ENCODE measurements at places on chromosomes 2 and 18. TPM values are rescaled to one million over a fixed set of nuclear protein-coding genes. Genes with fewer than 3 reads are reported as not detected.

The C2orf81 gene
- total RNA-seq = 7.6 TPM

The SPR gene
- total RNA-seq = 16.3 TPM

The CCL20 gene
- total RNA-seq = not detected

The SNRNP27 gene
- 128 TPM for total RNA-seq

The SERPINB11 gene
- not detected for total RNA-seq

The IL1F10 gene
- total RNA-seq = not detected

The CYP27A1 gene
- total RNA-seq = 63.1 TPM

The SOX11 gene
- total RNA-seq = 40.7 TPM

The NUP35 gene
- total RNA-seq = 7.8 TPM

The FAM136A gene
- total RNA-seq = 70.8 TPM

The TXNDC2 gene
- total RNA-seq = not detected

The CCDC74B gene
- 17.0 TPM for total RNA-seq

The CPLX4 gene
- not detected for total RNA-seq

The ALLC gene
- total RNA-seq = not detected

The RAB17 gene
- 4.7 TPM for total RNA-seq

The LTBP1 gene
- total RNA-seq = 423 TPM

The CREG2 gene
- total RNA-seq = 4.3 TPM

The RUFY4 gene
- not detected for total RNA-seq

The CHN1 gene
- total RNA-seq = 64.3 TPM

The FIGN gene
- total RNA-seq = 23.1 TPM

The ARHGAP25 gene
- total RNA-seq = 3.0 TPM

The FAM124B gene
- 0.30 TPM for total RNA-seq

The EFHD1 gene
- 8.0 TPM for total RNA-seq

The FSHR gene
- total RNA-seq = 0.95 TPM

The ANKRD62 gene
- not detected for total RNA-seq

The IRS1 gene
- 18.5 TPM for total RNA-seq

The CRACDL gene
- 0.04 TPM for total RNA-seq

The TUBA4B gene
- total RNA-seq = not detected

The HOXD3 gene
- 0.12 TPM for total RNA-seq

The MAP3K19 gene
- total RNA-seq = not detected

The FABP1 gene
- total RNA-seq = not detected

The APCDD1 gene
- 32.8 TPM for total RNA-seq

The STEAP3 gene
- total RNA-seq = 3.8 TPM

The RBKS gene
- 4.1 TPM for total RNA-seq

The MRO gene
- total RNA-seq = not detected

The COL3A1 gene
- total RNA-seq = 216 TPM

The PCARE gene
- 0.49 TPM for total RNA-seq

The NFE2L2 gene
- total RNA-seq = 70.0 TPM

The EVX2 gene
- 0.11 TPM for total RNA-seq

The SKOR2 gene
- total RNA-seq = not detected

The ACMSD gene
- not detected for total RNA-seq

The ZBTB7C gene
- 6.2 TPM for total RNA-seq

The ACVR1C gene
- total RNA-seq = 0.04 TPM

The TMEM37 gene
- 1.5 TPM for total RNA-seq

The CCBE1 gene
- 1.8 TPM for total RNA-seq

The IGFBP5 gene
- 132 TPM for total RNA-seq

The CCDC178 gene
- not detected for total RNA-seq

The SCYGR4 gene
- total RNA-seq = not detected

The SERPINB2 gene
- total RNA-seq = not detected

The CHRNG gene
- not detected for total RNA-seq

The COLEC12 gene
- 61.1 TPM for total RNA-seq

The TLX2 gene
- not detected for total RNA-seq

The GMPPA gene
- total RNA-seq = 35.0 TPM

The TTR gene
- 0.98 TPM for total RNA-seq

The NTSR2 gene
- total RNA-seq = not detected

All from cardiac muscle cell (in vitro differentiated cells and primary cell).